Activated CD4-positive, alpha-beta T cell treated with anti-CD3 and anti-CD28 coated beads, Interleukin-2, Interleukin-4, amounts not matched to agents 100 ng/mL and 50 ng/mL, durations not matched to agents 16 hours and 8 hours (primary cell): ENCODE measurements at places on chromosomes 6 and 20.

GRCh38 chr20:35561268-35561667, 19.4 kb downstream of the ERGIC3 start:
- no peak for DNase-seq

DNA sequence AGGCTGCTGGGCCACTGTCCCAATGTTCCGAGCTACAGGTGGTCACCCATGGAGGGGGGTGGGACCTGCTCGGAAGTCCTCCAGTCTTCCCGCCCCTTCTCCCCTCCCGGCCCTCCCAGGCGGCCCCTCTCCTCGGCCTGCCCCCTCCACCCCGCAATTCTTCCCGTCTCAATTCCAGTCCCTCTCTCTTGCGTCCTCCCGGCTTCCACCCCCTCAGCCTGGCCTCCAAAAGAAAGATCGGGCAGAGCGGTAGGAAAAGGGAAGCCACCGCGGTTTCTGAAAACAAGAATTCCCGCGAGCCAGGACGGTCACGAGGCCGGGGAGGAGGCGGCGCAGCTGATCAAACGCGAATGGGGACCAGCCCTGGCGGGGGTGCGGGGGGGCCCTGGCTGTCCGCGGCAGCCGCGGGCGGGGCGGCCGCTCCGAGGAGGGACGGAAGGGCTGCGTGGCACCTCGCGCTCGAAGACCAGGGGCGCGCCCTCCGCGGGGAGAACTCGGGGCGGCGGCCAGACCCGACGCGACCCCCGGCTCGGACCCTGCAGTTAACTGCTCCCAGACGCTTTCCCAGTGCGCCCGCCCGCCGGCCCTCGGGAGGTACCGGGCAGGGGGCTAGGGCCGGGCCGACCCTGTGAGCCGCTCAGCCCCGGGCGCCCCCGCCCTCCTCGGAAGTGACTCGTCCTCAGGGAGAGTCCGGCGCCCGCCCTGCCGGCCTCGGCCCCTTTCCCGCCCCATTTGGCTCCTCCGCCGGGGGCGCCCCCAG, 1.0 kb downstream of the PXDC1 start:
- DNase-seq = no peak

DNA sequence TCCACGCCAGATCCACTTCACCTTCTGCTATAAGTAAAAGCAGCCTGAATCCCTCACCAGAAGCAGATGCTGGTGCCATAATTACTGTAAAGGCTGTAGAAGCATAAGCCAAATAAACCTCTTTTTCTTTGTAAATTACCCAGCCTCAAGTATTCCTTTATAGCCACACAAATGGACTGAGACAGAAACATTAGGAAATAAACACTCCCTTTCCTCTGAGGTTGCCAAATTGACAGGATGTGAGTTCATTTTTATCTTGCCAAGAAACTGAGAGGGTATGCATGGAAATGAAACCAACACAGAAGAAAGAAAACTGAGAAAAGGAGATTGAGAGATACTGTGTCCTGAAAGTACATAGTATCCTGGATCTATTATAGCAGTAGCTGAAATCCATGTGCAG, 481.2 kb downstream of the HAO1 start:
- no peak for DNase-seq

- DNase-seq = no peak
Measured at GRCh38 chr6:12557765-12558164, 158.8 kb upstream of the PHACTR1 start.

DNA sequence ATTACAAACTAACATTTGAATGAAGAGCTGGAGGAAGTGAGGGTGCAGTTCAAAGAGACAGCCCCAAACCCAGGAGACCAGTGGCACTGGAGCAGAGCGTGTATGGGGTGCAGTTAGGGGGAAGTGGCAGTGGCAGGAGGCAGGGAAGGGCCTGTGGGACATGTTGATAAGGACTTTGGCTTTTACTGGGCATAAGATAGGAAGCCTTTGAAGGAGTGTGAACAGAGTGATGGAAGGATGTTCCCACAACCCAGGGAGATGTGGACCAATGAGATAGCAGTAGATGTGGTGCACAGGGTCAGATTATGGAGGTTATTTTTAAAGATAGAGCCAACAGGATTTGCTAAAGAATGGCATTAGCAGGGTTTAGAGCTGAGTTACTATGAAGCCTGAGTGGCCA, 56.4 kb downstream of the AIG1 start:
- no peak for DNase-seq

- peak; percentile 64 for DNase-seq
Measured at GRCh38 chr6:130322673-130323268, 43.0 kb upstream of the TMEM200A start.

DNA sequence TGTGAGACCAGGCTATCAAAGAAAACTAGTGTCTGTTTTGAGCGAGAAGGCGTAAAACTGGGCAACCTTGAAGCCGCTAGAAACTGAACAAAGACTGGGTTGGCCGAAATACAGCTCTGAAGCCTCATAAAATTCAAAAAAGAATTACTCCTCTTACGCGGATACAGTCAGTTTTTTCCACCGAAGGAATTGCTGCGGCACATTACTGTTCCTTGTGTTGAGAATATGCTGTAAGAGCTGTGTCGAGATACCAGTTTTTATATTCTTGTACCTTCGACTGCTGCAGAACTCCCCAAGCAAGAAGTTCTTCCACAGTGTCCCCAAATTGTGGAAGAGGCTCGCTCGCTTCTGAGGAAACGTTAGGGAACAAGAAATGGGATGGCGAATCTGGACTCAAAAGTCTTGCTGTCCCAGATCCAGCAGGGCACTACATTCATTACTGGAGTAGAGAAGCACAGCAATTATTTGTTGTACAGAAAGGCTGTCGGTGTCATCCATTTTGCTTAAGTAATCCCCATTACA, 523 bp upstream of the COX7A2 start:
- DNase-seq = no peak

DNA sequence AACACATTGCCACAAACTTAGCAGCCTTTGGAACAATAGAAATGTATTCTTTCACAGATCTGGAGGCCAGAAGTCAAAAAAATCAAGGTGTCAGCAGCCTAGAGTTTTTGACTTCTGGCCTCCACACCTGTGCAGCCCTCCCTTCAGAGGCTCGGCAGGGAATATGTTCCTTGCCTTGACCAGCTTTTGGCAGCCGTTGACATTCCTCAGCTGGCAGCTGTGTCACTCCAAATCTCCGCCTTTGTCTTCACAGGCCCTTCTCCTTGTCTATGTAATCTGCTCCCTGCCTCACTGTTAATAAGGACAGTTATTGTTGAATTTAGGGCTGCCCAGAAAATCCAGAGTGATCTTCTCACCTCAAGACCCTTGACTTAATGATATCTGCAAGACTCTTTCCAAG, 17.2 kb upstream of the AHI1 start:
- DNase-seq = no peak

- DNase-seq = no peak
Measured at GRCh38 chr6:168280020-168280898, 39.3 kb downstream of the DACT2 start.

DNA sequence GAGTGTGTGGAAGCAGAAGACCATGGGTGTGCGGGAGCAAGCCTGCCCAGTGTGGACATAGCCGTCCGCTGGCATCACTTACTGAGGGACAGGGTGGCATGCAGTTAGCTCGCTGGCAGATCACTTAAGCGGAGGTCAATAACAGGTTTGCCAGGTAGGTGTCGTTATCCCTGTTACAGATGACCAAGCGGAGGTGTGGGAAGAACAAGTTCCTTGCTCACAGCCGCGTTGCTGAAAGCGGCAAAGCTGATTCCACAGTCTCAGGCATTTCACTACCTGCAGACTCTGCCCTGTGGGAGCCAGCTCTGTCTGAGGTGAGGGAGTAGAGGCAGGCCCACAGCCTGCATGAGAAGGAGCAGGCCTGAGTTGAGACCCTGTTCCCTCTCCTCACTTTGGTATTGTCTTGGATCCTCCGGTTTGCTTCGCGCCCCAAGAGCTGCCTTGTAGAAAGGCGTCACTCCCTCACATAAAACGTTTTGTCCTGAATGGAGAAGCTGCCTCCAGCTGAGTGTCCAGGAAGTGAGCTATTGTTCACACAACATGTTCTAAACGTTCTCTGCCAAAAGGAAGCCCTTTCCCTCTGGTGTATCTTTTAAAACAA, 96.9 kb downstream of the TCP11 start:
- DNase-seq = no peak

- no peak for DNase-seq
Measured at GRCh38 chr20:19633985-19634384, 124.1 kb upstream of the RIN2 start.

- no peak for DNase-seq
Measured at GRCh38 chr20:1165521-1165920, 19.3 kb downstream of the TMEM74B start.

DNA sequence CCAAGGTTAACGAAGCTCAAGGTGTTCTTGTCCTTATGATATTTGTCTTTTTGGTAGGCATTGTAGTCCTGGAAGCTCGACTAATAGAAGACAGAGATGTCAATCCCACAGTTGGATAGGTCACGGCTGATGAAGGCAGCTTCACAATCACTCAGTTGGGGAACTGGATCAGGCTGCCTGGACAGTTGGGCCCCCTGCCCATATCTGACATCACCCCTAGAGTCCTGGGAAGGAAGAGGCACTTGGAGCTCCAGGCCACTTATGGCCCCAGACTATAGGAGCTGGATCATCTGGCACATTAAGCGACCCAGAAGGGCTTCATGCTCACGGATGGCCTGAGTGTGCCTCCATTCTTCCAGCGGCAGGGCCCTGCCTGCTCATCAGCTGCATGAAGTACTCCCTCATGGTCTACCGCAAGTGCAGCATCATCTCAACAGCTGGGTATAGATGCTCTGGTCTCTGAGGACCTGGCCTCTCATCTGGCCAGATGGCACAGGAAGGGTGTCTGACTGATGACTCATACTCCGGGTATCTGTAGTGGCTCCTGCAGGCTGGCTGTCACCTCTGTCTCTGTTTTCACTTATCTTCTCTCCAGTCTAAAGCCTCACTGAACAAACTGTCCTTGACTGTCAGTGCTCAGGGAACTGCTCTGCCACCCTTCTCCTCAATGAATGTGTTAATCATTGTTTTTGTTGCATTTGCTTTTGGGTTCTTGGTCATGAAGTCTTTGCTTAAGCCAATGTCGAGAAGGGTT, 29.2 kb upstream of the SSR1 start:
- peak; percentile 12 for DNase-seq

DNA sequence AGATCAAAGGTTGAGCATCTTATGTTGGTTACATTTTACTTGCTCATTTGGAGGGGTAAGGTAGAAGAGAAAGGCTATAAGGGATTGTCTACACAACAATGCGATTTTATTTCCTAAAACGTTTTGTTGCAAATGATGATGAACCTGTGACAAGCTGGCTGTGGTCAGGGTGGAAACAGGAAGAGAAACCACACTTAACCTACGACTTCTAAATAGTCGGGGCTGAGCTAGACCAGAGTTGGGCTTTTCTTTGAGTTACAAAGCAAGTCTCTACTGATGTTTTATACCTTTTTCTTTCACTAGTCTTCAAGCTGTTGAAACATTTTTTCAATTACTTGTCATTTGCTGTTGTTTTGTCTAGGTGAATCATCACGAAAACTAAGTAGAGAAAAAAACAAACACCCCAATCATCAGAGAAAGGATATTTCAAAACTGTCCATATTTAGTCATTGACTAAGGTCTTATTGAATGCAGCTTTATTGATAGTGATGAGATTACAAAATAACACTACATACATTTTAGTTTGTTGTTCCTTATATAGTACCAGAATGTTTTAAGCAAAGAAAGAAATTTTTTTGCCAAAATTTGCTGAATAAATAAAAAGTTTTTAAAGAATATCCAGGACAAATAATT, 18.0 kb downstream of the KLHL31 start:
- peak; percentile 64 for DNase-seq

DNA sequence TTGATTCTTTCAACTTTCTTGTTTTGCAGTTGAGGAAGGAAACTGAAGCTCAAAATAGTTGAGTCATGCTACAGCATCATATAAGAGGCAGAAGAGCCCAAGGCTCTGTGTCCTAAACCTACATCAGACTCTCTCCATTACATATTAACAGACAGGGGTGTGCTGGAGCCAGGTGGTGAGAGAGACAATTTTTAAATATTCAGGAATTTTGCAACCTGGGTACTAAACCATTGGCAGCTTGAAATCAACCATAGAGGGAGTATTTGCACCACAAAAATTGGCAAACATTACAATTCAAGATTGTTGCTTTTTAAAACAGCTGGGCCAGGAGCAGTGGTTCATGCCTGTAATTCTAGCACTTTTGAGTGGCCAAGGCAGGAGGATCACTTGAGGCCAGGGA, 65.8 kb upstream of the SOX4 start:
- no peak for DNase-seq

DNA sequence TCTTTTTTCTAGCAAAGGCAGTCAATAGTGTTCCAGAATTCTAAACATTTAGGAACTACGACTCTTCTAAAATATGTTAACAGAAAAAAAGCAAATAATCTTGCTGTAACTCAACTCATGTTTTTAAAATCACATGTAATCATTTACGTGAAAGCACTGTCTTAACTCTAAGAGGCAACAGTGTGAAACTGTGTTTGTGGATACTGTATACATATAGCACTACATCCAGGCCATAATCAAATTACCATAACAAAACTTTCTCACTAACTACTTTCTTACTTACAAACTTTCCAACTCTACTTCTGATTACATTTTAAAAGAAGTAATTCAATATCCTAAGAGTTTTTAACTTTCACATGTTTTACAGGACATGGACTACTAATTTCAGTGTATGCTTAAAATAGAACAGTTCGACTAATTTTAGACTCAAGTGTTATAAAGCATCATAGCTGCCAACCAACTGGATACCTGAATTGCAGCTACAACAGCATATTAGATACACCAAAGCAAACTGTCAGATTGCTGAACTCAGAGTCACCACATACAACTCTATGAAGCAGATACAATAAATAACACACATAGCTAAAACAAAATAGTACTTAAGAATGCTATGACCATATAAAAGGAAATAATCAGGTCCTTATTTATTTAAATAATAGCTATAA, 121.6 kb upstream of the BEND6 start:
- DNase-seq = no peak
